ENCODE measurements at places on chromosomes 4 and X. TPM values are rescaled to one million over a fixed set of nuclear protein-coding genes. Genes with fewer than 3 reads are reported as not detected.

The ADH1B gene
- 18.0 TPM for total RNA-seq

The GAGE2A gene
- total RNA-seq, result not detected

- DNase-seq, result no peak
These were observed 50.9 kb upstream of the RAP1GDS1 start for GRCh38 chr4:98210281-98210680.

DNA sequence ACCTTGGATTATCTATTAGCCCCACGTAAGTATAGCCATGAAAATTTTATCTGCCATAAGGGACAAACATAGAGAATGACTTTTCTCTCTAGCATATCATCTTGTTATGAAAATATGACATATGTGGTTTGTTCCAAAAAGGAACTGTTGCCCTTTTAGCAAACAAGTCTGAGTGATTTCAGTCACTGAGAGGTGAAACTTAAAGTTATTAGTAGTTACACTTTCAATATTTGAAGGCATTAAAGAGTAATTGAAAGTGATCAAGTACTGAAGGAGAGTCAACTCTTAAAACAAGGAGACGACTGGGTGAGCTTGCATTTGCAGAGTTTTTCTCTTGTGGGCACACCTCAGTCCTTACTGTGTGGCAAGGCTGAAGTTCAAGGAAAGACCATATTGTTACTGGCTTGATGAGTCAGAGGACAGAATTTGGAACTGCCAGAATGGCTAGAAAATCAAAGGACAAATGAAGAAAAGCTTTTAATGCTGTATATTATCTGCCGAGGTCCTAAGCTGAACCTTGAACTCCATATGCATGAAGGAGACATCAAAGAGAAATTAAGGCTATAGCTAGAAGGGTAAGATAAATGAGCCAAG is 205.1 kb upstream of the EMCN start:
- DNase-seq, result no peak

The GPC3 gene
- 5.1 TPM for total RNA-seq

The ALAS2 gene
- 1.6 TPM for total RNA-seq

The PLRG1 gene
- total RNA-seq, result 42.9 TPM

Measured in heart right ventricle (tissue), 16 donors.